ENCODE measurements at places on chromosomes 11 and 22.

GRCh38 chr11:128701086-128701485, 7.2 kb downstream of the FLI1 start:
- DNase-seq = no peak

DNA sequence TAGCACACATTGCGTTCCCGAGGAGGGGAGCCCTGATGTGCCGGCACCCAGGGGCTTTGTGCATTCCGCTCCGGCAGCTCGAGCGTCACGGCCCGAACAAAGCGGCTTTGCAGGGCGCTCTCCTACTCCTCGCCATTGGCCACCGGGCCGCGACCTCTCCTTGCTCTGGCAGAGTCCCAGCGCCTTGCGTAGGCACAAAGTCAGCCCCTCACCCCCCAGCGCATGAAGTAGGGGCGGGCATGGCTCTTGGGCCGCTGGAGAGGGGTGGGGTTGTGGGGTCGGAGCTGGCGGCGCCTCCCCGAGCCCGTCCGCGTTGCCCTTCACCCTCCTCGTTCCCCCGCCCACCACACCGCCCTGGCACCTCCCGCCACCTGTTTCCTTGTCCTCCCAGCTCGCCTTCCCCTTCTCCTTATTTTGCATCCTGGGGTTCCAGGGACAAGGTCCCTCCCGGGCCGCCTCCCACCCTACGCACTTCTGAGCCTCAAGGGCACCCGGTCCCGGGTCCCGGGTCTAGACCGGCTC, 753 bp upstream of the PPARA start:
- peak; percentile 24 for DNase-seq

GRCh38 chr22:30340911-30341685, 14.4 kb upstream of the TBC1D10A start:
- DNase-seq = no peak

DNA sequence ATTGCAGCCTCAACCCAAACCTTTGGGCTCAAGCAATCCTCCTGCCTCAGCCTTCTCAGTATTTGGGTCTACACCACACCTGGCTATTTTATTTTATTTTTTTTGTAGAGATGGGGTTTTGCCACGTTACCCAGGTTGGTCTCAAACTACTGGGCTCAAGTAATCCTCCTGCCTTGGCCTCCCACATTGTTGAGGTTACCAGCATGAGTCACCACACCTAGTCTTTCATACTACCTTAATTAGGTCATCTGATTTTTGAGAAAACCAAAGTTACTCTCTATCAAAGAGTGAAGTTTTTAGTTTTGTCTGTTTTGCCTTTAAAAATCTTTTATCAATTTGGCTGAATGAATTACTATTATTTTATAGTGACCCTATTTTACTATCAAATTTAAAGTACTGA, 335.6 kb upstream of the LRRC4C start:
- no peak for DNase-seq

DNA sequence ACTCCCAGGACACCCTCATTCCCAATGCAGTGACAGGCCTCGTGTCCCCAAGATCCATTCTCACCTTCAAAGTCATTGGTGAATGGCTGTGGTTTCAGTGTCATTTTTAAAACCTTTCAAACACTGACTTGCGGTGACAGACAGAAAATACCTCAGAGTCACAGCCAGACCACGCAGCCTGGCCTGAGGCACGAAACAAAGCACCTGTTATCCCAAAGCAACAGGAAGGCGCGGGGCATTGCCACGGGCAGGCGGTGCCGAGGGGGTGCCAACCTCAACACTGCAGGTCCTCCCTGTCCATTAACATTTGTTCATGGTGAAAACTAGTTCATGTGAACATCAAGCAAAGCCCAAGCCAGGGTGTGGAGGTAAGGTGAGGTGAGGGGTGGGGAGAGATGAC, 38.2 kb downstream of the RPUSD4 start:
- DNase-seq = no peak

GRCh38 chr22:24553597-24554312, 1.2 kb downstream of the GUCD1 start:
- DNase-seq = no peak

DNA sequence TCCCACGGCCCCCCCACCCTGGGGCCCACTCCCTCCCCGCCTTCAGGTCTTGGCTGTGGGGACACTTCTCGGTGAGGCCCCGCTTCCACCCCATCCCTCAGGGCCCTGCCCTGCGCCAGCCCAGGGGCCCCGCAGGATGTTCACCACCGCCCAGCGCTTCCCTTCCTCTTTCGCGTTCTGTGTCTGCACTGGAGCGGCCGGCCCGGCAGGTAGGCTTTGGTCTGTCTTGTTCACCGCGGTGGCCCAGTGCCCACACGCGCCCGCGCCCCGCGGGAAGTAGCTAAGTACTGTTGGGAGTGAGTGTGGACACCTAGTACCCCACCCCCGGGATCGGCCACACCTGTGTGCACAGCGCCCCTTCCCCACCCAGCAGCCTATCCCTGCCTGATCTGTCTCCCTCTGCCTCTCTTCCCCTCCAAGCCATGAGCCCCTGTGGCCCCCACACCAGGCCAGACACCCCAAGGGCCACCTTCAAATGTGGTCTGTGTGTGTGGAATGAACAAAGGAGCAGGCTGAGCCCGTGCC, 85.4 kb downstream of the WNT7B start:
- no peak for DNase-seq

GRCh38 chr22:48613566-48614200, 1214.0 kb downstream of the BRD1 start:
- no peak for DNase-seq

GRCh38 chr11:1521382-1522080, 35.0 kb upstream of the MOB2 start:
- DNase-seq = no peak

DNA sequence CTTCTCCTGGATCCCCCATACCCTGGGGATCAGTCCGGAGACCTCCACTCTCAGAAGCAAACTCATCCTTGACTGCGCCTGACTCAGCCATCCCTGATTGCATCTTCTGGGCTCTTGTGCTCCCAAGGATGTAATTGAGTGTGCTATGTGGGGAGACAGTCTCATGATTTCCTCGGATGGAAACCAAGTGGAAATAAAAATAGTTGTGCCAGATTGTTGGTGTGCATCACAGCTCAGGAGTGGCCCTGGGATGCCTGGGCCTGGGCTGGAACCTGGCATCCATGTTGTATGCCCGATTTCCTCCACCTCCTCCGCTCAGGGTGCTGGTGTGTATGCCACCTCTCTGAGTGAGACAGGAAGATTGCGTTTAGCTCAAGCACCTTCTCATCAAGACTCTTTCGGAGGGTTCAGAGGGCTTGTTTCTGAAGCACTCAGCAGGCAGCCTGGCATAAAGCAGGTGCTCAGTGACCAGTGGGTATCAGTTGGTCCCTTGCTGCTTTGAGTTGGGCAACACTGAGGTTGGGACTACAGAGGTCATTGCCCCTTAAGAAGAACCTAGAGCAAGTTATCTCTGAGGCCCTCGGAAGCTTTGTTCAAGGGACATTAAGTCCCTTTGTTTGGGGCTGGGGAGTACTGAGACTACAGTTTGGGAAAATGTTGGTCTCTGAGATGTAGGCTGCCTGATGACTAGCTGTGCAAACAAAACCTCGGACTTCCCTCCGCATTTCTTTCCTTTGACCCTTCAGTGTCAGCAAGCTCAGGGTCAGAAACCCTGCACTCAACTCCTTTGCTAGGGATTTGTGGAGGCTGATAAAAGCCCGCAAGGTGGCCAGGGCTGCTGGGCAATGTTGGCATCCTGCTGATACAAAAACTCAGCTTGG, 24.8 kb upstream of the MICAL2 start:
- no peak for DNase-seq

GRCh38 chr11:81004576-81004975, 1563.7 kb upstream of the TENM4 start:
- no peak for DNase-seq

GRCh38 chr11:20351136-20351535, 12.4 kb upstream of the HTATIP2 start:
- no peak for DNase-seq

DNA sequence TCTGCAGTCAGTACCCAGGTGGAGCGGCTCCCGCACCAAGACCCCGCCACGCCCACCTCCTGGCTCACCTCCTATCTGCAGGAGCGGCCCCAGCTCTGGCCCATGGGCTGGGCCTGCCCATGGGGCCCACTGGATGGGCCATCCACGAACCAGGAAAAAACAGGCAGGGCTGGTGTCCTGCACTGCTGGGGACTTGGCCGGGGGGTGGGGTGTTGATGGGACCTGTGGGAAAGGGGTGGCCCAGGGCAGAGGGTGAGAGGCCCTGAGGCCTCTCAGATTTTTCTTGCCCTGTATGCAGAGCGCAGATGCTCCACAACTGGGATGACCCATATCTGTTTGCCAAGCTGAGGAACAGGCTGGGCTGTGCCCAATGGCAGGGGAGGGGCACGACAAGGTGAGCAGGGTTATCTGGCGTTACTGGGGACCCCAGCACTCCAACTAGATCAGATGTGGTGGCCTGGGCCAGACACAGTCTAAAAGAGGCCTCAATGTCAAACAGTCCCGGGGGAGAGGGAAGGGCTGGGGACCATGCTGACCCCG, 2.7 kb upstream of the PIM3 start:
- DNase-seq = no peak

DNA sequence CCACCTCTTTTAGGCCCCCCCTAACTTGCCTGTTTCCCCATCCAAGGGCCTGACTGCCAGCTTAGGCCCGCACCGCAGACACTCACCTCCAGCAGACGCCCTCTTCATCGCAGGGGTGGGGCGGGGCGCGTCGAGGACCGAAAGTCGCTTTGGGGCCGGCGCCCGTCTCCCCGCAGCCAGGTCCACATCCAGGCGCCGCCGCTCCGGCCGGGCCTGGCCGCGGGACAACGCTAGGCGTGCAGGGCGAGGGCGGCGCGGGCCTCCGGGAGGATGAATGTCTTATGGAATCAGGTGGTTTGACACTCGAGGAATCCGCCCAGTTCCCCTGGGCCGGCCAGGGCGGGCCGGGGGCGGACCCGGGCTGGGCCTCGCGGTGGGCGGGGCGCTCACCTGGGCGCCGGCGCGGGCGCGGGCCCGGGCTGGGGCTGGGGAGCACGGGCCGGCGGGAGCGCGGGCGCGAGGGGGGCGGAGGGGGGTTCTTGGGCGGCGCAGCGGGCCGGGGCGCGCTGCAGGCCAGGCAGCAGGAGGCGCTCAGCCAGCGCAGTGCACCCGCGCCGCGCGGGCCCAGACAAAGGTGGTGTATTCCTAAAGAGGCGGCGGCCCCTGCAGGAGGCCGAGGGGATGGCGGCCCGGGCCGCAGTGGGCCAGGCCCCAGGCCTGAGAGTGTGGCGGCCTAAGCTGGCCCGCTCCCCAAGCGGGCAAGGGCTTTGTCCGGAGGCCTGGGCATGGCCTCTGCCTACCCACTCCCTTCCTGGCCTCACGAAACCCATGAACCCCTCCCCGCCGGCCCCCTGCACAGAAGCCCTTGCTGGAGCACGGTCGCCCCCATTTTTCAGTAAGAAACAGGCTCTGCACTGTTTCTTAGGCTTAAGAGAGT, 177.6 kb downstream of the IGLL1 start:
- DNase-seq = peak; percentile 50

DNA sequence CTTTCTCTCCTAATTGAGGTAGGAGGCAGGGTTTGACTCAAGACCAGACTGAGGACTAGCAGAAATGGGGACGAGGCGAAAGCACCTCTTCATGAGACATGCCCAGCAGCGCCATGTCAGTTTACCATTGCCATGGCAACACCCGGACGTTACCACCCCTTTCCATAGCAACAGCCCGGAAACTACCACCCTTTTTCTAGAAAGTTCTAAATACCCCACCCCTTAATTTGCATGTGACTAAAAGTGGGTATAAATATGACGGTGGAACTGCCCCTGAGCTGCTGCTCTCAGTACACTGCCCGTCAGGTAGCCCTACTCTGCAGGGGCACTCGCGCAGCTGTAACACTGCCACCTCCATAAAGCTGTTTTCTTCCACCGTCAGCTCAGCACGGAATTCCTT, 5.9 kb upstream of the RAC2 start:
- DNase-seq = no peak

GRCh38 chr22:17601031-17601430, 27.5 kb downstream of the ATP6V1E1 start:
- no peak for DNase-seq

DNA sequence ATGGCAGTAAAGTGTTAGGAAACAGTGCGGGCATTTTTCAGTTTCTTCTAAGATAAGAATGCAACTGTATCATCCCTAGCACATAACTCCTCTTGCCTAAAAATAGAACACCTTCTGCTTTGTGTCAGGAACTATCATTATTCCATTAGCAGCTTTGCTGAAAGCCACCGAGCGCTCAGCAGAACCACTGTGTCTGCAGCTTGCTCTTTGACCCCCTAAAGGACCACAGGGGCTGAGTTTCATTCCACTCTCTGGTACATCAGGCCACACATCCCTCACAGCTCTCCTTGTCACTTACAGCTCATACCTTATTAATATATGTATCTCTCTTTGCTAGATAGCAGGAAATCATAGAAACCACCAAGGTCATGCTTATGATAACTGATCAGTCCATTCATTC, 360.2 kb downstream of the KCNA4 start:
- no peak for DNase-seq

DNA sequence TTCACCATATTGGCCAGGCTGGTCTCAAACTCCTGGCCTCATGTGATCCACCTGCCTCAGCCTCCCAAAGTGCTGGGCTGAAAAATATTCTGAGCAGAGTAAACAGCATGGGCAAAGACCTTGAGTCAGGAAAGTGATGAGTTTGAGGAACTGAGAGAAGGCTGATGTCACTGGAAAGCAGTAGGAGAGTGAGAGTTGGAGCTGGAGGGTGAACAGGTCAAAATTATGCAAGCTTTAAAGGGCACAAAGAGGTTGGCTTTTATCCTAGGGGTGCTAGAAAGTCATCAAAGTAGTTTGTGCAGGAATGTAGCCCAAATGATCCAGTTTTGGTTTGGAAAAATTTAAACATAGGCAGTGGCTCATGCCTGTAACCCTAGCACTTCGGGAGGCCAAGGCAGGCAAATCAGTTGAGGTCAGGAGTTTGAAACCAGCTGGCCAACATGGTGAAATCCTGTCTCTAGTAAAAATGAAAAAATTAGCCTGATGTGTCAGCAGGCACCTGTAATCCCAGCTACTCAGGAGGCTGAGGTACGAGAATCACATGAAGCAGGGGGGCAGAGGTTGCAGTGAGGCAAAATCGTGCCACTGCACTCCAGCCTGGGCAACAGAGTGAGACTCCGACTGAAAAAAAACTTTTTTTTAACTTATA, 44.7 kb upstream of the CXCR5 start:
- no peak for DNase-seq

DNA sequence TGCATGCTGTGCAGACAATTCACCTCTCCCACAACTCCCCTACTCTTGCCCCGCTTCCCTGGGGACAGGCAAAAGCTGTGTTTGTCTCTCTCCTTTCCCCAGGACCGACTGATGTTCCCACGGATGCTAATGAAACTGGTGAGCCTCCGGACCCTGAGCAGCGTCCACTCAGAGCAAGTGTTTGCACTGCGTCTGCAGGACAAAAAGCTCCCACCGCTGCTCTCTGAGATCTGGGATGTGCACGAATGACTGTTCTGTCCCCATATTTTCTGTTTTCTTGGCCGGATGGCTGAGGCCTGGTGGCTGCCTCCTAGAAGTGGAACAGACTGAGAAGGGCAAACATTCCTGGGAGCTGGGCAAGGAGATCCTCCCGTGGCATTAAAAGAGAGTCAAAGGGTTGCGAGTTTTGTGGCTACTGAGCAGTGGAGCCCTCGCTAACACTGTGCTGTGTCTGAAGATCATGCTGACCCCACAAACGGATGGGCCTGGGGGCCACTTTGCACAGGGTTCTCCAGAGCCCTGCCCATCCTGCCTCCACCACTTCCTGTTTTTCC, 1.4 kb upstream of the MADD start:
- no peak for DNase-seq

All from CD4-positive, alpha-beta T cell (primary cell).